ENCODE measurements at places on chromosomes 7 and 10. TPM values are rescaled to one million over a fixed set of nuclear protein-coding genes. Genes with fewer than 3 reads are reported as not detected.

- DNase-seq, result no peak
Observed at GRCh38 chr7:102082693-102083368, 203.8 kb upstream of the SH2B2 start.

- no peak for DNase-seq
Observed at GRCh38 chr10:79017882-79018520, 50.8 kb upstream of the ZMIZ1 start.

DNA sequence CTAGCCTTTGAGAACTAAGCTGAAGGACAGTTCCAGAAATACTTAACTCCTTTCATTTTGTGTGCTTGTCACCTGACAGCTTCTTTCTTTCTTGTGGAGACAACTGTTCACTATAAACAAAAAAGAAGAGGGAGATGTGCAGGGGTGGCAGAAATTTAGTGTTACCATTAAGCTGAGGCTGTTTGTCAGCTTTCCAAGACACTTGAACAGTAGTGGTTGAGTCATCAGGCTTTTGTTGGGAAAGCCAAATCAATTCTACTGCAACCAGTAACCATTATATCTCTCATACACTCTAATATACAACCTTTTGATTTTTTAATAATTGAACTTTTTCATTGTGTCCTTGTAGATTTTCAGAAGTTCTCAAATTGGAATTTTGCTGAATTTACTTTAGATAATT lies 75.3 kb downstream of the POLL start:
- DNase-seq, result no peak

The LRGUK gene
- total RNA-seq, result 0.55 TPM

DNA sequence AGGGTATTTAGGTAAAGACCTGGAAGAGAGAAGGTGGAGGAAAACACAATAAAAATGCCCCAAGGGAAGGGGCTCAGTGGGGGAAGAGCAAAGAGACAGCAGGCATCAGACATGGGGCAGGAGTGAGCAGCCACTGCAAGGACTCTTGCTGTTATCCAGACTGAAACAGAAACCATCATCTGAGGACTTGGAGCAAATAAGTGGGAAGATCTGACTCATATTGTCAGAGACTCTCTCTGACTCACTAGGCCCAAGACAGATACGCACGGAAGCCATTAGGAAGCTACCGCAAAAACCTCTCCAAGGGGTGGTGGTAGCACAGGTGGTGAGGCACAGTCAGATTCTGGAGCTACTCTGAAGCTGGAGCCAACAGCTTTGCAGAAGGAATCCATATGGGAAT lies 110.7 kb downstream of the RNF32 start:
- no peak for DNase-seq

GRCh38 chr7:151744656-151745638 lies 132.0 kb downstream of the PRKAG2 start:
- DNase-seq, result no peak

The NEUROG3 gene
- not detected for total RNA-seq

GRCh38 chr7:44769376-44769775 lies 20.7 kb downstream of the ZMIZ2 start:
- no peak for DNase-seq

- no peak for DNase-seq
Observed at GRCh38 chr10:29057822-29058331, 231.0 kb upstream of the LYZL1 start.

GRCh38 chr7:155665079-155665956 lies 20.9 kb downstream of the RBM33 start:
- no peak for DNase-seq

- no peak for DNase-seq
Observed at GRCh38 chr10:32142646-32143045, 86.4 kb upstream of the KIF5B start.

The PON1 gene
- not detected for total RNA-seq

GRCh38 chr7:22653951-22654350 lies 73.0 kb upstream of the IL6 start:
- DNase-seq, result no peak

The LRIT1 gene
- not detected for total RNA-seq

GRCh38 chr10:67864607-67865371 lies 19.7 kb upstream of the SIRT1 start:
- DNase-seq, result no peak

DNA sequence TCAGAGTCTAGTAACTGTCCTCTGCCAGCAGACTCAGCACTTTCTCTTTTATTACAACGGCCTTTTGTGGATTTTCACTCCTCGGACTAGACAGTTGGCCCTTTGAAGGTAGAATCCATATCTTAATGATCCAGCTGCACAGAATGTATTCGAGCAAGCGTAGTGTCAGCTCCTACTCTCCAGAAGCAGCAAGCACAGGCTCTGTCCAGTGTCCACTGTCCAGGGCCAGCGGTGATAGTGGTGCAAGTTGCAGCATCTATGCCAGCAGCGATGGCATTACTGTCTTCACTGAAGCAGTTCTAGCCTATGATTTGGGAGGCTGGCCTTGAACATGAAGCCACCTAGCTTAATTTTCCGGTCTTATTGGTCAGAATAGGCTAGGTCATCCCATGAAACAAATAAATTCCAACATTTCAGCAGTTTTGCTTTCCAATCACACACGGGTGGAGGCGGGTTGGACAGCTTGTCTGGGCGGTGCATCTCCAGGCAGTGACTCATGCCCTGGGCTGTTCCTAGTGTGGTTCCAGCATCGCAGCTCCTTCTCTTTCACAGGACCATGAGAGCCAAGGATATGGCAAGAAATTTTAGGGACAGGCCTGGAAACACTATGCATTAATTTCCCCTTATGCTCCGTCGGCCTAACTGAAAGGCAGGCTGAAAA lies 108.6 kb upstream of the KCNMA1 start:
- DNase-seq, result no peak

- DNase-seq, result no peak
Observed at GRCh38 chr7:18583305-18583704, 87.8 kb downstream of the HDAC9 start.

GRCh38 chr10:60797200-60797599 lies 18.9 kb downstream of the CDK1 start:
- DNase-seq, result no peak

The SLC13A1 gene
- not detected for total RNA-seq

DNA sequence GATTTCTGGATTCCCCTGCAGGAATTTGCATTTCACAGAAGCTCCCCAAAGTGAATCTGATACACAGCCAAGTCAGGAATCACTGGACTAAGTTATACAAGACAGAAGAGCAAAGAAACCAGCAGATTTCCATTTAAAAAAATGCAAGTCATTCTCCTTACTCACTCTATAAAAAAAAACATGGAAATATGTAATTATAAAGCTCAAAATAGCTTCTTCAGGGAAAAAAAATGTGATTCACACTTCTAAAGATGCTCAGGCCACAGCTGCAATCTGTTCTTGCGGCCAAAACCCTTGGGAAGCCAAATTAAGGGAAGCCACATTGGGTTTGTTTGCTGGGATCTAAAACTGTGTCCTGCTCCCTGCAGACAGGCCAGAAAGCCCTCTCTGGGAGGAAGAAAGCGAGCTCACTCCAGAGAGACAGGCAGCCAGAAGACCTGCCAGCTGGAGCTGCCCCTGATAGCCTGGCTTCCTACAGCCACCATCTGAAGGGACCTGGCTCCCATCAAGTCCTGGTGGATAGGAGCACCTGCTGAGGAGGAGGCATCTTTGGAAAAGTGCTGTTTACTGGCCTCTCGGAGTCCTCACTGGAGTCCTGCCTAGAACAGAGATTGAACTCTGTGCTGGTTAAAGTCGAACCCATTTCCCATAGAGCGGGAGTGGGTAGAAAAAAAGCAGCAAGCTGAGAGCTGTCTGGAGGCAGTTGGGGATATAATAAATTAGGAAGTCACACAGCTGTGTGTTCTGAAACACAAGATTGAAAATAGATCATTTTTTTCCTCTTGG lies 359.2 kb upstream of the AOAH start:
- no peak for DNase-seq

DNA sequence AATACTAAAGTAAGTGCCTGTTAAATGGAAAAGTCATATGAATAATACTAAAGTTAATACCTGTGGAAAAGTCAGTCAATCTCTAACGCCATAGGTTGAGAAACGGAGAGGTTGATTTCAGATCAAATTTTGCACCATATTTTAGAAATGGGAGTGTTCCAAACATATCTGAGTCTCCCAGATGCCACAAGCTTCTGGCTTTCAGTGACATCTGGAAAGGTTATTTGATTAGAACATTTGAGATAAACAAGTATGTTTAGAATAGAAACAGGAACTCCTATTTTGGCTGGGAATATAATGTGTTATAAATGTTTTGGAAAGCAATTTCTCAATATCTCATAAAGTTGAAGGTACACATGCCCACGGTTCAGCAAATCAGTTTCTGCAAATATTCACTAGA lies 5.8 kb downstream of the MACC1 start:
- no peak for DNase-seq

The HOXA13 gene
- total RNA-seq, result not detected

DNA sequence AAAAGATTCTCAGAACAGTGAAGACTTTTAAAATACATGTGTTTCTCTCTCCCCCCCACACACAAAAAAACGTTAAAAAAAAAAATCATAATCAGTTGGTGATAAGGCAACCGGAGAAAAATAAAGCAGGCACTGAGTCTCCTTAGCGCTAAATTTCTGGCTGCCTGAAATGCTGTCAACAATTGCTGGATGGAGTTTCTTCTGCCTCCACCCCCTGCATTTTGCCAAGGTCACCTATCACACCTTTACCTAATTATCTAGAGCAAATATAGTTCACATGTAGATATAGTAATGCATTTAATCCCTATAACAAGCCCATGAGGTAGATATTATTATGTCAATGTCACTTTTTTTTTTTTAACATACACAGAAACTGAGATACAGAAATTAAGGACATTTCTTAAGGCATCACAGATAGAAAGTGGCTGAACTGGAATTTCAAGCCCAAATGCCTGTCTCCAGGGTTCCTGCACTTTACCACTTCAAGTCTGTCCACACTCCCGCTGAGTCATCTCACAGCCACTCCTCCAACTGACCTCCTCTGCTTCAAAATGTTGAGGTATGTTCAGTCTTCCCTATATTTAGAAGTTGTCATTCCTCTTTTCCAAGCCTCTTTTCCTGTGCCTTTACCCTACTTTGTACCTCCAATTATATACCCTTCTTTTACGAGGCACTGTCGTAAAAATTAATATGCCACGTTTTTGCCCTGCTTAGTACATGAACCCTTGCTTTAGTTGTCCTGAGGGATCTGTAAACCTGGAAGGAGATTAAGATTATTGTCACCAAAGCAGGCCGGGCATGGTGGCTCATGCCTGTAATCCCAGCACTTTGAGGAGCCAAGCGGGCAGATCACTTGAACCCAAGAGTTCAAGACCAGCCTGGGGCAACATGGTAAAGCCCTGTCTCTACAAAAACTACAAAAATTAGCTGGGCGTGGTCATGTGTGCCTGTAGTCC lies 72.8 kb upstream of the MPP7 start:
- no peak for DNase-seq

The ADAM12 gene
- 0.17 TPM for total RNA-seq

- no peak for DNase-seq
Observed at GRCh38 chr10:122233857-122234348, 37.2 kb upstream of the BTBD16 start.

GRCh38 chr7:18053941-18054340 lies 26.3 kb upstream of the PRPS1L1 start:
- no peak for DNase-seq

GRCh38 chr7:132367795-132368194 lies 208.5 kb downstream of the PLXNA4 start:
- no peak for DNase-seq

- DNase-seq, result no peak
Observed at GRCh38 chr10:43079856-43080255, 3.0 kb downstream of the RET start.

The ANKRD61 gene
- total RNA-seq, result not detected

- DNase-seq, result no peak
Observed at GRCh38 chr7:131819891-131820290, 263.5 kb upstream of the PODXL start.

The MMP21 gene
- 0.79 TPM for total RNA-seq

GRCh38 chr10:4266416-4267085 lies 481.5 kb upstream of the KLF6 start:
- no peak for DNase-seq
